ENCODE measurements at places on chromosomes 16 and 17.

DNA sequence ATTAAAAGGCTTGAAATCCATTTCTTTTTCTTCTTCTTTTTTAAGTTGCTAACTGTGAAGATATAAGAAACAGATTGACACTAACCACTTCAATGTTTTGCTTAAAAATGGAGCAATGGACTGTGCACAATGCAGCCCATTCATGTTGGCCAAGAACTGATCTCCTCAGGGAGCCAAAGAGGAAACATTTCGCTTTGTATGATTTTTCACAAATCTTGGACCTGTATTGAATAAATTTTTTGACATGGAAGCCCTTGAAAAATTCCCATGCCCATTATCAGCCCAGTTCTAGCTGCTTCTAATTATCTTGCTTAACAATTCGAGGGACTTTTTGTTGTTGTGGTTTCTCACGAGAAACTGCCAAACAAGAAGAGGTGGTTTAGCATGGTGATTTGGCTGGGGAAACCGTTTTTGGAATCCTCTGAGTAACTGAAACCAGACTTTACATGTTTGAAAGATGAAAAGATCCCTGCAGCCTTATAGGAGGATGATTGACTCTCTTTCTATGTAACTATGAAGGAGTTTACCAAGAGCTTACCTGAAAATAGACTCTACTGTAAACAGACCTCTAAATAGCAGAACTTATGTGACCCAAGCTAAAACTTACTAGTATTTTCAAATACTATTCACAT is 1389.4 kb upstream of the GOT2 start:
- DNase-seq, result no peak

DNA sequence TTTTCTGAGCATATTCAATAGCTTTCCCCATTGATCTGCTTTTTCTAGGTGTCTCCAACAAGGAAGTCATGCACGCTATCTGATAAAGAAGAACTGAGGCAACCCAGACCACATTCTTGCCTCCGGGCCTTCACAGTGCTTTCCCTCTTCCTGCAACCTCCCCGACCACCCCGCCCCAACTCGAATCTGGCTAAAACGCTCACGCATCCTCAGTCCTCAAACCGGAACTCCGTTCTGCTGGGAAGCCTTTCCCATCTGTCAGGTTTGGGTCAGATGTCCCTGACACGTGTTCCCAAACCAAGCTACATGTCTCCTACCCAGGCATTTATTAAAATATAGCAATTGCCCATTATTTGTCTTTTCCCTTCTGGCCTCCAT is 112.7 kb downstream of the VPS53 start:
- DNase-seq, result no peak

GRCh38 chr17:2391597-2392251 is 9.1 kb downstream of the MNT start:
- no peak for DNase-seq

GRCh38 chr16:51161440-51162195 is 10.5 kb upstream of the SALL1 start:
- no peak for DNase-seq

DNA sequence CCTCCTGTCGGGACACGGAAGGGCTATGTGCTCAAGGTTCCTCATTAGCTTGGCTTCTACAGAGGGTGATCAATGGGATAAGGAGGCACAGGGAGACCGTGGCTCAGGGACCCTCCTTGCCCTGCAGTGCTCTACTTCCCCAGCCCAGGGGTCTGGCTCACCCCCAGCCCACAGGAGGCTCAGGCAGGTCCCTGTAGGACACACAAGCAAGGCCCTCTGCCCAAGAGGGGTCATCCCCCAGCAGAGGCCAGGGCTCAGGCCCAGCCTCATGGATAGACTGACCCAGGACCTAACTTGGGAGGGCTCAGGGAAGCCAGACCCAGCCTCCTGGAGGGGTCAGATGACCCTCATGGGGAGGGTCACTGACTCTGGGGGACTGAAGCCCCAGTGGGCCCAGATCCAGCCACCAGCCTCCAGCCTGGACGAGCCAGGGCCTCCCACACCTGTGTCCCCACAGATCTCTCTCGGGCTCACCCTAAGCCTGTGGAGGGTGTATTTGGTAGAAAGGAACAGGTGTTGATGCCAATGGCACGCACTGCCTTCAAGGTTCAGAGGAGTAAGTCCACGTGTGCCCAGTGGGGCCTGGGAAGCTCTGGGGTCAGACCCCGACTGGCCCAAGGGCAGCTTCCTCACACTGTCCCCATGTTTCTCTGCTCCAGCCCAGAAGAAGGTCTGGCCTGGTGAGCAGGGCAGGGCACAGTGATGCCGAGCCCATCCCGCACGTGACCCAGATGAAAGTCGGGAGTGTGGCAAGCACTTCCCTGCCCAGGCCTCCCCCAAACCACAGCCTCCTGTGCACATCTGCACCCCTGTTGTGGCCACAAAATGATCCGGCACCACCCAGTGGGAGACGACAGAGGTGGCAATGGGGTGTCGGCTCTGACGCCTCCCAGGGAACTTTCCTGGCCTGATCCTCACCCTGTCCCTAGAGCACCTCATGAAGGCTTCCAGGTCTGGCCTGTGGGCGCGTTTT is 10.9 kb upstream of the KRTAP17-1 start:
- no peak for DNase-seq

DNA sequence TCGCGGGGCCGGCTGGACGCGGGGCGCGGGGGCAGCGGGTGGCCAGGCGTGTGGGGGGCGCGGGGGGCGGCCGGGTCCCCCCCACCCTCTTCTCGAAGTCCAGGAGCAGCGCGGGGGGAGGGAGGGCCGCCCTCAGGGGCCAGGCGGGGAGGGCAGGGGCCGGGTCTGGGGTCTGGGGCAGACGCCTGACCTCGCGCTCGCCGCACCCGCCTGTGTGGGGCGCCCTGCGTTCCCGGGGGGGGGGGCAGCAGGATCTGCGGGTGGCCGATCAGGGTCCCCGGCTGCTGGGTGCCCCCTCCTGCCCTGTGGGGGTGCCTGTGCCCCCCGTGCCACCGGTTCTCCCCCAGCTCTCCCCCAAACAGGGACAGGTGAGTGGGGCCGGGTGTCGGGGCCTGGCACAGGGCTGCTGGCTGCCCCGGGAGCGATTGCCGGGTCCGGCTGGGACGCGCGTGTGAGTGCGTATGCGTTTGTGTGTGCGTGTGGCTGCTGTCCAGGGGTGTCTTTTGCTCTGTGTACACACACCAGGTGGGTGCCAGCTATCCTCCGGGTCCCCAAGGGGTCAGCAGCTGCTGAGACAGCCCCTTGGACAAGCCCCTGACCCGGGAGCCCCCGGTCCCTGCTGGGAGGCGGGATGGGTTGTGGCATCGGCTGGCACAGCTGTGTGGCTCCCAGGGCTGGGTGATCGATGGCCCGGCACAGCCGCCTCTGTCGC is 663 bp downstream of the PRR35 start:
- DNase-seq, result no peak

DNA sequence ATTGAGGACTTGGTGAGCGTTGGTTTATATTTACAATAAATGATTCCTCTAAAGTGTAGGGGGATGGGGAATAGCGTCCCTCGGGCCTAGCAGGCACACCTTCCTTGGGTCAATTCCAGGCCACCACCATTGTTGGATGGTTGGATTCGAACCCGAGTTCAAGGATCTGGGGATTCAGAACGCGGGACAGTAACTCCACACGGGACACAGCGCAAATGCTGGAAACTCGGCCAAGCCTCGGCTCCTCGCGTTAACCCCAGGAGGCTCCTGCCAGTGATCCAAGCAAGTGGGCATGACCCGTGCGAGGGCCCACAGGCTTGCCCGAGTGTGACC is 613 bp downstream of the B9D1 start:
- no peak for DNase-seq

DNA sequence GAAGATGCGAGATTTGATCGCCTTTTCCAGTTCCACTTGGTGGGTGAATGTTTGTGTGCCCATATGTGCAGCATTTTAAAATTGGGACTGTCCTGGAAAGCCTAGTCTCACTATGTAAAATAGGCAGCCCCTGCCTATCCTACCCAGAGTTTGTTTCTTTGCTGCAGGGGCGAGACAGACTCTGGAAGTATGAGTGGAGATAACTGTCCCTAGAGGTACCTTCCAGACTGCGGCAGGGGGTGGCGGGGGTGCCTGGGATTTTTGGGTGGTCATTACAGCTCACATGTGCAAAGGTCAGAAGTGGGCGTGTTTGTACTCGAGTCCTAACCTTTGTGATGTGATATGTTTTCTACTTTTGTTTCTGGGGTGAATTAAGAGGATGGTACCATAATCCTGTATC is 36.6 kb downstream of the MPRIP start:
- no peak for DNase-seq

DNA sequence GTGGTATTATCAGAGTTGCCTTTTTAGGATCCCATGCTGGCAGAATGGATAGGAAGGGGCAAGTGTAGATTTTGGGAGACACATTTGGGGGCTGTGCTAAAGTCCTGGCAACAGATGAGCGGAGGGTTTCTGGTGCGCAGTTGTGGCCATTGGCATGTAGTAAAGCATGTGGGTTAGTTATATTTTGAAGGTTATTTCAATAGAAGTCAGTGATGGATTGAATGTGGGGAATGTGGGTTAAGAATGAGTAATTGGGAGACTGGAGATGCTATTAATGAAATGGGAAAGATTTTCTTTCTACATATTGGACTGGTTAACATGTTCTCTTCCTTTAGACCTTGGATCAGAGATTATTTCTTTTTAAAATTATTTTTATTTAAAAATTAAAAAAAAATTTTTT is 10.0 kb downstream of the DUS2 start:
- DNase-seq, result no peak

GRCh38 chr17:65030618-65031017 is 25.9 kb downstream of the GNA13 start:
- DNase-seq, result no peak

GRCh38 chr16:84072014-84072413 is 29.4 kb upstream of the SLC38A8 start:
- peak; percentile 18 for DNase-seq

GRCh38 chr17:60077226-60077625 is 1.5 kb downstream of the HEATR6 start:
- DNase-seq, result no peak

DNA sequence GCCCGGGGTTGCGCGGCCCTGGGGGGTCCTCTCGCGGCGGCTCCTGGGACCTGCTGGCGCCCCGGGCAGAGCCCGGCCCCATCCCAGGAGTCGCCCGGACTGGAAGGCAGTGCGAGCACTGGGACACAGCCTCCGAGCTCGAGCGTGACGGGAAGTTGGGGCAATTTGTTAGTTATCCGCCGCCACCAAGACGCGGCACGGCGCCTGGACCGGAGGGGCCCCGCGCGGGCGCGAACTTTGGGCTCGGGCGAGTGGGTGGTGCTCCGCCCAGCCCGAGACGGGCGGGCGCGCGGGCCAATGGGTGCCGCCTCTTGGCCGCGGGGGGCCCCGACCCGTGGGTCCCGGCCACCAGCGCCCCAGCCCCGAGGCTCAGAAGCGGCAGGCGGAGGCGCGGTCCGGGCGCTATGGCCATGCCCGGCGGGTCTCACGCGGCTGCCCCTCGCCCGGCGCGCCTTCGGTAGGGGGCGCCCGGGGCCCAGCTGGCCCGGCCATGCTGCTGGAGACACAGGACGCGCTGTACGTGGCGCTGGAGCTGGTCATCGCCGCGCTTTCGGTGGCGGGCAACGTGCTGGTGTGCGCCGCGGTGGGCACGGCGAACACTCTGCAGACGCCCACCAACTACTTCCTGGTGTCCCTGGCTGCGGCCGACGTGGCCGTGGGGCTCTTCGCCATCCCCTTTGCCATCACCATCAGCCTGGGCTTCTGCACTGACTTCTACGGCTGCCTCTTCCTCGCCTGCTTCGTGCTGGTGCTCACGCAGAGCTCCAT is at the start of gene ADORA2B:
Gene ADORA2B (plus strand): TSS at position 372 of the 768 bp plus-strand sequence. CDS start 119 bp downstream, at position 491.
- DNase-seq, result peak; percentile 60

- DNase-seq, result no peak
Observed at GRCh38 chr16:88348377-88349152, 34.2 kb upstream of the ZNF469 start.

- no peak for DNase-seq
Observed at GRCh38 chr17:830950-831349, 48.8 kb downstream of the MRM3 start.

DNA sequence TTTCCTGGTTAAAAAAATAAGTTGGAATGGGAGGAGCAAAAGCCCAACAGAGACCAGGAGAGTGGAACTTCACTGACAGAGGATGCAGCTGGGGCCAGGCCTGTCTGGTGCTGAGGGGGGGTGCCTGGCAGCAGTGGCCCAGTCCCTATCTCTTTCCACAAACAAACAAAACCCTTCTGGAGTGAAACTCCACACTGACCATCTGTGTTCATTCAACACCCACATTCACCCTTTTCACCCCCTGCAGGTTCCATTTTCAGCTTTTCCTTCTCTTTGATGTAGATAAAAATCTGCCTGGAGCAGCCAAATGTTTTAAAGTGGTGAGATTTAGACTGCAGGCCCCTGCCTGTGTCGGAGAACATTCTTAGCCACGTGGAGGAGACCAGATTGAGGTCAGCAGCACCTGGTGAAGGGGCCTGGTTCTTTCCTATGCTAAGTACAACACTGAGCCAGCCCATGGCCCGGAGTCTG is 161.4 kb upstream of the CDH11 start:
- DNase-seq, result no peak

DNA sequence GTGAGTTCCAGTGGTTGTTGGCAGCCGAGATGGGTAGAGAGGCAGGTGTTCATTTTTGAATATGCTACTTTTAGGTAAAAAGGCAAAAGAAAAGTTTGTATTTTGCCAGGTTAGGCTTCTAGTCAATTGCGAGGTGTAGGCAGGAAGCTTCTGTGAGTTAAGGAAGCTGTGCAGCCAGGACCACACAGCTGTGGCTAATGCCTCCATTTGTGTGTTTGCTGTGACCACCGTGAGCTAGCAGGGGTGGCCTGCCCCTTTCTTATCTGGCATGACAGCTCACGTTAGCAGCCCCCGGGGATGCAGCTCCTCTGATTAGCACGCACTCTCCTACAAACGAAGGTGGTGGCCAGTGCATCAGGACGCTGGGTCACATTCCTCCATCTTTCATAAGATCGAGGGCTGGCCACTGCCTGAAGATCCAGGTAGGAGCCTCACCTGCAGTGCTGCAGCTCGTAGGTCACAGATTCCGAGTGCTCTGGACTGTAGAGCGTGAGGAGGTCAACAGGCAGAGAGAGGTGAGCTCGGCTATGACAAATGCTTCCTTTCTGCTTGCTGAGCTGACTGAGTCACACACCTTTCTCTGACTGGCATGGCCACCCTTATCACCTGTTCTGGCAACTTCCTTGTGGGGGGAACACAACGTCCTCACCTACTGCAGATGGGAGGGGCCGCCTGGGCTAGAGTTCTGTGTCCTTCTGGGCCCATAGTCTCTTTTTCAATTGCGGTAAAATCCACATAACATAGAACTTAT is 244.4 kb downstream of the HS3ST3B1 start:
- DNase-seq, result no peak

GRCh38 chr16:21120976-21121520 is 29.6 kb downstream of the DNAH3 start:
- DNase-seq, result no peak

Measured in brain microvascular endothelial cell (primary cell).